ENCODE measurements at places on chromosomes 12 and 14.

GRCh38 chr12:116544656-116545055 is 14.5 kb upstream of the MAP1LC3B2 start:
- DNase-seq = no peak

DNA sequence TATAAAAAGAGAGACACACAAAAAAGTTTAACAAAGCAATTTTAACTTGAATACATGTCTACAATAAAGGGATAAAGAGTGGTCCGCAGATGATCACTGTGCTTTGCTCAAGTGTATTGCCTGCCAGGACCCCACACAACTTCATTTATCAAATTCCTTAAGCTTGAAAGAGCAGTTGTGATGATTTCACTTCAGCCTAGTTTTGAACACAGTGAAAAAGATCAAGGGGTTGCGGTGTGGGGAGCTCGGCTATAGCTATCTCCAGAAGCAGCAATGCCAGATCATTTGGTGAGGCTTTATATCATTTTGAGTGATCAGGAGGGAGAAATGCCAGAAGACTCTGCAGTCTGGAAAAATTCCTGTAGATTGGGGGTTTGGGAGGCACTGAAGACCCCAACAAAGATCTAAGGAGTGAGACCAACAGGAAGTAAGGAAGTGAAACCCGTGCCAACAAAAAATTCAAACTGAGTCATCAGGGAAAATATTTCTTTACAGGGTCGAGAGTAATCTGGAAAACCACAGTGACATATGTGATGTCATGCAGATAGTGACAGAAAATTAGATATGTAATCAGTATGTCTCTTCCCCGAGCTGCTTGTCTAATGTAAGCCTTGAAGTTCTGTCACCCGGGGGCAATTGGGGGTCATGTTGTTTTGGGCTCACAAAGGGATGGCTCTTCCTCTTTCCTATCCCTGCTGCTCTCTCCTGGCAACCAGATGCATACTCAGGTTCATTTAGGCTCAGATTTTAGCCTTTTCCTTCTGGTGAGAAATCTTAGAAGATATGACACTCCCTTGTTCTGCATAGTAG is 221.8 kb downstream of the MSRB3 start:
- no peak for DNase-seq

- DNase-seq = no peak
Observed at GRCh38 chr14:106874350-106874749, 1348.0 kb downstream of the TMEM121 start.

GRCh38 chr14:47619392-47619791 is 56.0 kb downstream of the MDGA2 start:
- DNase-seq = no peak

- DNase-seq = no peak
Observed at GRCh38 chr12:89173096-89173495, 179.2 kb downstream of the DUSP6 start.

DNA sequence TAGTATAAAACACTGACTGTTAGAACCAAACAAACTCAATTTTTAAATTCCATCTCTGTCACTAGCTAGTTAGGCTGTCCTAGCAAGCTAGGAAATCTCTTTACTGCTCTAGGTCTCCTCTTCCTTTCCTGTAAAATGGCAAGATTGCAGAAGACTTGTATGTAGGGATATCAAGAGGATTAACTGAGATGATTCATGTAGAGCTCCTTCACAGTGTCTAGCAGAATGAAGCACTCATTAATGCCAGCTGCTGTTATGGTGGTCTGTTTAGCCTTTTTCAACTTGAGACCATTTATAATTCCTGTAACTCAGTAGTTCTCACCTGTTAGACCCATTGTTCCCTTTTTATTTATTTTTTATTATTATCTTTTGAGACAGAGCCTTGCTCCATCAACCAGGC is 67.8 kb upstream of the KCNH3 start:
- no peak for DNase-seq

DNA sequence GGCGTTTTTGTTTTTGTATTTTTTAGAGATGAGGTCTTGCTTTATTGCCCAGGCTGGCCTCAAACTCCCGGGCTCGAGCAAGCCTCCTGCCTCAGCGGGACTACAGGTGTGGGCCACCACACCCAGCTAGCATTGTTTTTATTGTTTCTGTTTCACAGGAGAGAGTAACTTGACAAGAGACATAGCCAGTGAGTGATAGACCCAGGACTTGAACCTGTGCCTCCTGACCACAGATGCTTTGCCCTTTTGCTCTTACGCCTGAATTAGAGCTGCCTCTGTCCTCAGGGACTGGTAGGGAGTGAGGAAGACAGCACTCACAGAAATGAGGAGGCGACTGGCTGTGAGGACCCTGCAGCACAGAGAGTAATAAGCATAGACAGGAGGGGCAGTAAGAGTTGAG is 2.3 kb downstream of the EVL start:
- DNase-seq = no peak

DNA sequence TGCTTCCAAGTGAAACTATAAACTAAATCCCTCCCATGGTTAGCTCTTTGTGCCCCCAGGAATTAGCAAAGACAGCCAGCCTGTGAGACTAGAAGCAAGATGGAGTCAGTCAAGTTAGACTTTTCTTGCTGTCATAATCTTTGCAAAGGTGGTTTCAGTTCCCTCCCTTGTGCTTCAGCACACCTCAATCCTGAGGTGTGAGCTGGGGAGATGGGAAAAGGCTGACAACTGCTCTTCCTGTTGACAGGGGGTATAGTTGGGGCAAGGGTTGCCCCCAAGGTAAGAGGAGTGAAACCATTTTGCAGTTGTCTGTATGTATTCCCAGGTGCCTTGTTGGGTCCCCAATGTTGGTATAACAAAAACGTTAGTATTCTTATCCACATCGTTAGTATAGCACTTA is 12.3 kb upstream of the CPM start:
- DNase-seq = no peak

GRCh38 chr12:5081016-5081415 is 37.3 kb downstream of the KCNA5 start:
- DNase-seq = no peak

DNA sequence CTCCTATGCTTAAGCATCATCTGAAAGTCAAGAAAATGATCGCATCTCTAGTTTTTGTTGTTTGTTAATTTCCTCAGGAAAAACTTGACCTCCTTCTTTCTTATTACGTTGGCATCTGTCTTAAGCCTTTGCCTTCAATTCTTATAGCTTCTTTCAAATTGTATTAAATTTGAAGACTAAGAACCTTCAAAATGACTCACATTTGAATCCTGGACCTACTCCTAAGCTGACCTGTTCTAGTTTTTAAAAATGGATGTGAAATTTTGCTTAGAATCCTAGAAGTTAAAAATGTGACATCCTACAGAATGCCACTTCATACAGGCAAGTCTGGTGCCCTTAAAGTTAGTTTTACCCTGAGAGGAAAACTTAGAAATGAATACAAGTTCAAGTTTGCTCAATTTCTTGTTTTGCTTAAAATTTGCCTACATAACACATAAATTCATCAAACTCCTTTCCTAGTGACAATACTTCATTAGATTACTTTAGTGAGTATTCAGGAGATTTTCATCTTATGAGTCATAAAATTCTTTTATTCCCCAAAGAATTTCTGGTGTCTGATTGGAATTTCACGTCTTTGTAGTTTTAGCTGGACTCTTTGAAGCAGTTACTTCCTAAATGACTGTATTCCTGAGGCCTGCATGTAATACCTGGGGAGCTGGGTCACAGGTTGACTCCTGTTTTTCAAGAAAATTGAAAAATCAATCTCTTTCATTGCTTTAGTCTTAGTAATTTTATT is 152.3 kb downstream of the MSRB3 start:
- DNase-seq = no peak

DNA sequence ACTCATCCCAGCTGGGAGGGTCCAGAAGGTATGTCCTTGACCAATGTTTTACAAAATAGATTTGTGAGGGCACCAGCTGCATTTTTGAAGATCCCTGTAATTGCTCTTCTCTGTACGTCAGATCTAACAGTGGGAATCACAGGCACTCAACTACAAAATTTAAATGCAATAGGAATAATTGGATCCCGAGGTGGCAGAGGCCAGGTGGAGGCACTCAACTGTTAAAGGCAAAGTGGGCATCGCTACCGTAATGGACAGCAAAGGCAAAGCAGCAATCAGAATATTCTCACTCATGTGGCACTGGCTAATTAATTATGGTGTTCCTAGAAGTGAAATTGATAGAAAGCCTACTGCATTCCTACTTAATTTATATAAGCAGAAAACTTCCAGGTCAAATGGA is 27.9 kb upstream of the PSMC1 start:
- DNase-seq = no peak

DNA sequence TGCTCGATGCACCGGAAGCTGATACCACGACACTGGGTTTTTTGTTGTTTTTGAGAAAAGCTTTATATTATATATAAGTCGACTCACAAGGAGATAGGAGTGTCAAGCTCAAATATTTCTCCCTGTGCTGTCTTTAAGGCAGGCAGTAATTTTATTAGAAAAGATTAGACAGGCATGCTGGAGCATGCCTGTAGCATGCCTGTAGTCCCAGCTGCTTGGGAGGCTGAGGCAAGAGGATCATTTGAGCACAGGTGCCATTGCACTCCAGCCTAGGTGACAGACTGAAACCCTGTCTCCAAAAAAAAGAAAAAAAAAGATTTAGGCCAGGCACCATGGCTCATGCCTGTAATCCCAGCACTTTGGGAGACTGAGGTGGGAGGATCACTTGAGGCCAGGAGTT is 51.8 kb downstream of the GNS start:
- no peak for DNase-seq

GRCh38 chr12:97556302-97556779 is 93.7 kb downstream of the RMST start:
- no peak for DNase-seq

- no peak for DNase-seq
Observed at GRCh38 chr14:77008541-77008940, 20.0 kb downstream of the IRF2BPL start.

DNA sequence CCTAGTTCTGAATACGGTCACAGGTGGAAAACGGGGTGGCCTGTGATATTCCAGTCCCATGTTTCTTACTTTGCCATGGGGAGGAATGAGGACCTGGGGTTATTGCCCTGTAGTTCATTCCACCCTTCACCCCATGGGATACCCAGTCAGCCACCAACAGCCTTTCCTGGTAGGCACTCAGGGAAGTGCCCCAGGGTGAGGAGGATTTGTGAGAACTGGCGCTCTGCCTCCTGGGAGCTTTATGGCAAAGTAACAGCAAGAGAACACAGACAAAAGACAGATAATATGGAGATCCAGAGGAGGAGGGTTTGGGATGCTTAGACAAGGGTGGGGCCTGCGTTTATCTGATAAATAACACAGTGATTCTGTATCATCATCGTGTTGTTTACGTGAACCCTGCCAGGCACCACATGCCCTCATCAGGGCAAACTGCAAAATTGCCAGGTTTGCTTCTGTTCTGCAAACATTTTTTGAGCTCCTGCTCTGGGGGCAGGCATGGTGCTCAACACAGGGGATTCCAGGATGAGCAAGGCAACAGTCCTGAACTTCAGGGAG is 223.5 kb downstream of the SLC41A2 start:
- no peak for DNase-seq

Measured in effector CD4-positive, alpha-beta T cell (primary cell).